ENCODE measurements at places on chromosomes 12 and 14.
A peak's percentile ranks its signal among the peaks of the same experiment; 100 is the strongest.

DNA sequence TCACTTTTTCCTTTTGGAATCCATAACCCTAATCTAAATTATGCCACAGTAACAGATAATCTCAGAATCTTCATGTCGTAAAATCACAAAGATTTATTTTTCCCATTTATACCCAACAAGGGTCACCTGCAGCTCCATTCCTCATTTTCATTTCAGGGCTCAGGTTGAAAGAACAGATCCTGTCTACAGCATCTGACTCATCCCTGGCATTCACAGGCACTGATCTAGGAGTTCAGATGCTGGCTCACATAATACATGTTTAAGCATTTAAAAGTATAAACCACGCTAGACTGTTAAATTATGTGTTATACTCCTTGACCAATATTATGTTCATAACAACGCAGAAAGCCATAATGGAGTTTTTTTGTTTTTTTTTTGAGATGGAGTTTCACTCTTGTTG is 58.3 kb downstream of the STON2 start:
- no peak for DNase-seq

DNA sequence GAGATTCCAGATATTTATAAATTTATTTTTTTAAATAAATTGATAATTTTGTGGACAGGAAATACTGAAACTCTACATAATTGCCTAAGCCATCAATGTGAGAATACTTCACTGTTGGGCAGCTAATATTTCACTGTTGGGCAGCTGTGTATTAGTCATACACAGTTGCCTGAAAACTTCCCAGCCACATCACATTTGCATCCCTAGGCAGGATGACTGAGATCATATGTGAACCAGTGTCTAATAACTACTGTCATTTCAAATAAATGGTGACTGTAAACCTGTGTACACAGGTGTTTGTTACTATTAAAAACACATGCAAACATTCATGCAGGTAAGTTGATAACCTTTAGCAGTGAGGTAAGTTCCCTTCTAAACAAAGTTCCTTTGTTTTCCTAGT is 43.9 kb downstream of the TMTC3 start:
- DNase-seq: peak; percentile 83

GRCh38 chr14:101665478-101666078 is 95.9 kb upstream of the PPP2R5C start:
- DNase-seq: peak; percentile 37

GRCh38 chr12:91985002-91985787 is 160.5 kb downstream of the BTG1 start:
- DNase-seq: peak; percentile 83

- DNase-seq: no peak
Observed at GRCh38 chr12:108614639-108615038, 16.8 kb upstream of the TMEM119 start.

DNA sequence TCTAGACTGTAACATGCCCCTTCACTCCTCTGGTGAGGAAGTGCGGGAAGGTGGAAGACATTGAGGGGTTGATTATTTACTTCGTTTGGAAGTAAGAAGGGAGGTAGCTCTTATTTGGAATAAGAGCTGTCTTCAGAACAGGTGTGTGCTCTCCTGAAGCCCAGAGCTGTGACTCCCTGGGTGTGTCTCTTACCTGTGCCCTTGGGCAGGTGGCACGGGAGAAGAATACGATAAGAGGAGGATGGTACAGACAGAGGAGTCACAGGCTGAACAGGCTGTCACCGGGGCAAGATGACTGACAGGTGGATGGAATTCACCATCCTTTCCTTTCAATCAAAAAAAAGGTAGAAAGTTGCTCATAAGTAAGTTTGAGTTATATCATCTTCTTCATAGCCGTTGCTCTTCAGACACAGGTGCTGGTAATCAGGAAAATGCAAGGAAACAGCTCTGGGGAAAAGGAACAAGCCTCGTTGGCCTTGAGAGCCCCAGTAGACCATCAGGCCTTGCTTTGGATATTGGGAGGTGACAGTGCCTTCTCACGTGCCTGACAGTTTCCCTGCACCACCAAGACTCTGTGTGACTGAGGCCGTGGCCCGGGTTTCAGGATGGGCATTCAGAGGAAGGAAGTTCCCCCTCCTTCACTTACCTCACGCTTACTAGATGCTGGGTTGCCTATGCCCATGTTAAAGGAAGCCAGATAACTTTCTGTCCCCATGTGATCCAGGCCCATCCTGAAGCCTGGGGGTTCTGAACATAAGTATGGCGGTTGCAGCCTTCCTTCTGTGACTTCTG is 120.4 kb downstream of the ETV6 start:
- DNase-seq: no peak

DNA sequence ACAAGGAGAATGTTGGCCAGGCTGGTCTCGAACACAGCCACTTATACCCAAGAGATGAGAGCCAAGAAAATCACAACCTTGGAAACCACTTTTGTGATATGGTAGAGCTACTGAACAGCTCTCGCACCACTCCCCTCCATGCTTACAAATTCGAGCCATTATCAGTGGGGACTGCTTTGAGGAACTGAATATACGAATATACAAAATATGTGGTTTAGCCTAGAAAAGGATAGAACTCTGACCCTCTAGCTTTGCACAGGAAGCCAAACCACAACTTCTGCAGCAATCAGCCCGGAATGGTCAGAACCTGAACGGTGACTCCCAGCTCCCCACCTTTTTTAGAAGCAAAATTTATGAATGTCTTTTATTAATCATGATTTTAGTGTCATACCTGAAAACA is 129.8 kb upstream of the TMEM132C start:
- no peak for DNase-seq

GRCh38 chr12:132886529-132887477 is 602 bp downstream of the CHFR start:
- peak; percentile 4 for DNase-seq
